EL (cell line): ENCODE measurements at places on chromosomes 7 and 10.

- DNase-seq, result no peak
Observed at GRCh38 chr10:112203328-112204076, 19.9 kb upstream of the GPAM start.

DNA sequence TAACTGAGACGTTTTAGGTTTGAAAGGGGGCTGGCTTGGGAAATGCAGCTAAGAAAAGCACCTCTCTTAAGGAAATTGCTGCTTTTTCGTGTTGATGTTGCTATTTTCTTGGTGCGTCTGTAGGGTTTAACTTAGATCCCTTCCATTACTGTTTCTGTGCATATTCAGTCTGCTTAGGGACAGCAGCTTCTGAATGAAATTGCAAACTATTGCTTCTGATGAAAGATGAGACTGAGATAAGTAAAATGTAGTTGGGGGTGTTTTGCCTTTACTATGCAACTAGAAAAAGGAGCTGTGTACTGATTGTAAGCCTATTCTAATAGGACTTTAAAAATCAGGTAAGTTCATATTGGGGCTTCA is 772 bp downstream of the HDAC9 start:
- DNase-seq, result no peak

DNA sequence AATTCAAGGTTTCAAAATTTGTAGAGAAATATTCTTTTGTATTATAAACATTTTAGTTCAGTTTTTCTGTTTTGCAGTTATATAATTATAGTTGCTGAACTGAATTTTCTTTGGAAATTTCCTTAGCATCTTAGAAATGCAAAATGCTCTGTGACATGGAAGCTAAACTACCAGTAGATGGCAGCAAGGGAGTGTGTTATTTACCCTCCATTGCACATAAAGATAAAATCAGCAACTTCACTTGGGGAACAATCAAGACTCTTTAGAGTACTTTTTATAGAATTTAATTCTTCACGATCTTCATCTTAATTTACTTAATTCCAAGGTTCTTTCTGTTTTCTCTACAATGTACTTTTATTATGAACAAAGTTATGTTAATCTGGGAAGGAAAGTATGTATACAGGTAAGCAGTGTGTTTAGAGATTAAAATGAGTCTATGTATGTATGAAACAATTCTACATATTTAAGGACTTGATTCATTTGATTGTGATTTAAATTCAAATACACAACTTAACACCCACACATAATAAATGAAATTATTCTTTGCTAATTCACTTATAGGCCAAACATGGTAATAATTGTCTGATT is 404.2 kb downstream of the THSD7A start:
- DNase-seq, result peak; percentile 28

- DNase-seq, result no peak
Observed at GRCh38 chr10:91374052-91374451, 36.1 kb upstream of the HECTD2 start.

- DNase-seq, result no peak
Observed at GRCh38 chr7:116933465-116933864, 19.8 kb upstream of the ST7 start.

GRCh38 chr10:21527598-21528235 is 2.2 kb upstream of the SKIDA1 start:
- DNase-seq, result peak; percentile 50

- DNase-seq, result peak; percentile 40
Observed at GRCh38 chr10:27504808-27505460, 830 bp downstream of the RAB18 start.

DNA sequence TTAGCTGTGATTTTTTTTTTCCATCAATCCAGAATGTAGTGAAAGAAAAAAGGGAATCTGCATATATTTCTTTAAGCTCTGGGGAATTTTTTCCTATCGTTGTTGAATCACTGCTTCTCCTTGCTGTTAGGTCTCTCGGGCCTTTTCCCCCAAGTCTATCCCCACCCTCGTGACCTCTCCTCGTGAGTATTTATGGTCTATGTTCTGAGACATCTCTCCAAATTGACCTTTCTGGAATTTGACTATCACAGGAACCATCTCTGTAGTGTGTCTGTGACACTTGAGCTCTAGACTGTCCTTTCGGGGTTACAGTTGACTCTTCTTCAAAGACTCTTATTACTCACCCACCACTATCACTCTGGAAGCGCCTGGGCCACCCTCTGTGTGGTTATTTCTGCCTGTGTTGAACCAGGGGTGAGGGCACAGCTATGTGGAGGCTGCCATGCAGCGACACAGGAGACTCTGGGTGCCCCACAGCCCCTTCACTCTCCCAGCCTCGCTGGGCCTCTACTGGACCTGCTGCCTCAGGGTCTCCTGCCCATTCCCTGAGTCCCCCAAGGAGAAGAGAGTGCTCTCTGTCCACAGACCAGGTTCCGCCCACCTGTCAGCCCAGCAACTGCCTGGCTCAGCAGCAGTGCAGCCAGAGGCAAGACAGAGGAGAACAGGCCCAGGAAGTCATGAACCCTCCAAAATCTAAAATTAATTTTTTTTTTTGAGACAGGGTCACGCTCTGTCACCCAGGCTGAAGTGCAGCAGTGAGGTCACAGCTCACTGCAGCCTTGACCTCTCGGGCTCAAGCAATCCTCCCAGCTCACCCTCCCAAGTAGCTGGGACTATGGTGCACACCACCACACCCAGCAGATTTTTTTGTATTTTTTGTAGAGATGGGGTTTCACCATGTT is 45.7 kb upstream of the PTPRN2 start:
- DNase-seq, result no peak

DNA sequence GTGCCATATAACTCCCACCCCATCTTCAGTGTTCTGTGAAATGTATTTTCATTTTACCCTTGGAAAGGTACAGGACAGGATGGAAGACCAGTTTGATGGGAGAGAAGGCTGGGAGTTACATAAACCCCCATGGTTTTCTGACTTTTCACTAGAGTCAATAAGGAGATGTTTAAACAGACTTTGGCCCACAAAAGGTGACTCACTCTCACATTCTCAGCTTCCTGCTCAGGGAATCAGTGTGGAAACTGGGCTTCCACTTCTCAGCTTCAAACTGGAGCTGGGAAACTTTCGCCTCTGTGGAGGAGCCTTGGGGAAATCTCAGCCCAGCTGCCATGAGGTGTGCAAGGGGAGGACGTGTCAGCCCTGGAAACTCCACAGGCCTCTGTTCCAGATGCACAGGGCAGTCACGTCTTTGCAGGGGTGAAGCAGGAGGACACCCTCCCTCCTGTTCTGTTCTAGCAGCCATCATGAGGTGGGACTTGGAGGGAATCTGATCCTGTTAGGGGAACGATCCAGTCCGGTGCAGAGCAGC is 560.5 kb upstream of the GALNT17 start:
- no peak for DNase-seq
